ENCODE measurements at places on chromosomes 2 and 18.

GRCh38 chr2:86603905-86604304, 19.8 kb downstream of the RNF103 start:
- DNase-seq = no peak

DNA sequence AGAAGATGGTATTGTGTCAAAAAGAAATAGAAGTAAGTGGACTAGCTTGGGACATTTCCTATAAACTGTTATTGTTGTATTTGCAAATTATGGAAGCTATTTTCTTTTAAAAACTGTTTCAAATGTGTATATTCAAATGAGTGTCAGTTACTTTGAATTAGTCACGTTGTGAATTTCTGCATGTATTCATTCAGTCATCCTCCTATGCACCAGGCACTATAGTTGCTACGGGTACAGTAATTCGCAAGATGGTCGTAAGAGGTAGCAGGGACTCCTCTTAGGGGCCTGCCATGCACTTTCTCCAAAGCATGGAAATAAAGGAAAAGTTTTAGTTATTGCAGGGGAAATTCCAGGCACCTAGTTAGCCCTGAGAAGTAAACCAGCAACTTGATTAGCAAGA, 51.3 kb downstream of the FAM161A start:
- DNase-seq = no peak

- DNase-seq = no peak
These were observed 7.4 kb downstream of the SKOR2 start for GRCh38 chr18:47244086-47244485.

- DNase-seq = no peak
These were observed 29.9 kb upstream of the IMPA2 start for GRCh38 chr18:11951390-11951851.

DNA sequence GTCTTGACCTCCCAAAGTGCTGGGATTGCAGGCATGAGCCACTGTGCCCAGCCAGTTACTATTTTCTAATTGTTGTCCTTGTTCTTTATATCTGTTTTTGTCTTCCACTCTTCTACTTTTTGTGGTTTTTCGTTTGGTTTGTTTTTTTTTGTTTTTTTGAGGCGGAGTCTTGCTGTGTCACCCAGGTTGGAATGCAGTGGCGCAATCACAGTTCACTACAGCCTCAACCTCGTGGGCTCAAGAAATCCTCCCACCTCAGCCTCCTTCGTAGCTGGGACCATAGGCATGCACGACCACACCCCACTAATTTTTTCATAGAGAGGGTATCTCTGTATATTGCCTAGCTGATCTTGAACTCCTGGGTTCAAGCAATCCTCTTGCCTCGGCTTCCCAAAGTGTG, 100.7 kb downstream of the EHBP1 start:
- DNase-seq = no peak

DNA sequence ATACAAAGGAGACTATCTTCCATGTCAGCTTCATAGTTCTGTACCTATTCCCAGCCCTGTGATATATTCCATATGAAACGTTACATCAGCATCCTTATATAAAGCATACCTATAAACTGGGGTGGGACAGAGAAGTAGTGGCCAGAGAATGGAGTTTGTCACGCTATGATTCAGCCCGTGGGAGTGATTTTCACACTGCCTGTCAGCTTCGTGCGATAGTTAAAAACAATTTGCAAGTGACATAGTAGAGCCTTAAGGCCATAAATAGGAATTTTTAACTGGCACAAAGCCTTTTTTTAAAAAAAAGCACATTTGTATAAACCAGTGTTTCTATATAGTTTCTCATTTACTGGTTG, 30.2 kb downstream of the PKP4 start:
- DNase-seq = no peak

DNA sequence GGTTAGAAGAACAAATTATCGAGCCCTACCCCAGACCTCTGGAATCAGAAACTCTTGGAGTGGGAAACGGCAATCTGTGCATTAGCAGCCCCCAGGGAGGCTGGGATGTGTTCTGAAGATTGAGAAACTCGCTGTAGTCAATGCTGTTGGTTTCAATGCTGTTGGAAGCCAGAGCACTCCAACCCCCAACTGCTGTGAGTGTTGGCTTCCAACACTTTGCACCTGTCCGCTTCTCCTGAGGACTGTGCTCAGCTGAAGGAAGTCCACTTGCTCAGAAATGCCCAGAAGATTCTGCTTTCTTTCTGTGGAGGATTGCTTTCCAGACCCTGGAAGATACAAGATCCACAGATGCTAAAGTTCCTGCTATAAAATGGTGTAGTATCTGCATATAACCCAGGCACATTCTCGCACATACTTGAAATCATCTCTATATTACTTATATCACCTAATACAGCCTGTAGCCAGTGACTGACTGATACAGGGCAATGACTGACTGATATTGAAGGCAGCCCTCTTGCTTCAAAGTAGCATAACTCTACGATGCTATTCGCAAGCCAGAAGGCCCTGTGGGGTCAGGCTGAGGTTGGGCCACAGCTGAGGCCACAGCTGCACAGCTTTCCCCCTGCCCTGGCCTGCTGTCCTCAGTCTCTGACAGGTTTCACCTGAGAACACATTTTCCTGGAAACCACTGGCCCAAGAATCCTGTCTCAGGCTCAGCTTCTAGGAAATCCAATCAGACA, 757.7 kb upstream of the ID2 start:
- DNase-seq = no peak
